ENCODE measurements at places on chromosomes 3 and 15.

- DNase-seq = peak; percentile 53
These were observed at the start of gene GPR176 for GRCh38 chr15:39919748-39920509. GPR176 (minus strand) TSS chr15:39920266; CDS start chr15:39920026, 240 bp downstream.

DNA sequence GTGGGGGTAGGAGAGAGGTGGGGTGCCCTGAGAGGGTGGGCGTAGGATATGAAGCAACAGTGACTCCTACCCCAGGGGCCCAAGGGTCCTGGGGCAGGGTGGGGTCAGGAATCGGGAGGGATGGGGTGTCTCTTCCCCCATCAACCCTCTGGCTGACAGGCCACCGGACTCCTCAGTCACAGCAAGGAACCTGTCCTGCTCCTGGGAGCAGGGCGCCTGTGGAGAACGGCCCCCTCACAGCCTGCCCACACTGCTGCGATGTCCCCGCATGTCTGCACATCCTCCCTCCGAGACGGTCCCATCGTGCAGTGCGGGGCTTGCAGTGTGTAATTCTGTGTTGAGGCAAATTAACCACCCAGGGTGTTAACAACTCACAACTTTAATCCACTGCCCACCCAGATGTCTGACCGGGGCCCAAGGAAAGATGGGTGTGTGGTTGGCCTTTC is 2.7 kb downstream of the TM4SF19 start:
- DNase-seq = no peak

GRCh38 chr3:180871901-180872300 is 40.6 kb upstream of the FXR1 start:
- DNase-seq = no peak

DNA sequence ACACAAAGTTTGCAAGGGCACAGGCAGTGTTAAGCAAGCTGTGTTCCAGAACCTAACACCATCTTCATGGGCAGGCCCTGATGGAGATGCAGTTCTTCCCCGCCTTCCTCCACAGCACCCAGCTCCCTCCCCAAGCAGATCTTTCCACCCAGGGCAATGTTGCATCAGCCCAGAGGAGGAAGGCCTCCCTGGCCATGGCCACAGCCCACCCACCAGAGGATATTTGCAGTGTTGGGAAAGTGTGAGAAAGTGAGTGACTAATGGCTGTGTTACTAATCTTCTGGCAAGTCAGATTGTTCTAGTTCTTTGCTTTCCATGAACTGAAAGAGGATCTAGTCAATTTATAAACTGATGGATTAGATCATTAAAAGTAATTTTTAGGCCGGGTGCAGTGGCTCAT is 42.0 kb upstream of the ATP10A start:
- DNase-seq = no peak

- DNase-seq = peak; percentile 96
These were observed at the start of gene NEK10 for GRCh38 chr3:27368831-27369607. NEK10 (minus strand) TSS chr3:27369383; CDS start chr3:27352882, 16,501 bp downstream.

- DNase-seq = no peak
These were observed 656 bp downstream of the CD47 start for GRCh38 chr3:108090049-108090700.

GRCh38 chr3:150079029-150079739 is 108.5 kb upstream of the PFN2 start:
- DNase-seq = no peak
